ENCODE measurements at places on chromosomes 1 and 21.

DNA sequence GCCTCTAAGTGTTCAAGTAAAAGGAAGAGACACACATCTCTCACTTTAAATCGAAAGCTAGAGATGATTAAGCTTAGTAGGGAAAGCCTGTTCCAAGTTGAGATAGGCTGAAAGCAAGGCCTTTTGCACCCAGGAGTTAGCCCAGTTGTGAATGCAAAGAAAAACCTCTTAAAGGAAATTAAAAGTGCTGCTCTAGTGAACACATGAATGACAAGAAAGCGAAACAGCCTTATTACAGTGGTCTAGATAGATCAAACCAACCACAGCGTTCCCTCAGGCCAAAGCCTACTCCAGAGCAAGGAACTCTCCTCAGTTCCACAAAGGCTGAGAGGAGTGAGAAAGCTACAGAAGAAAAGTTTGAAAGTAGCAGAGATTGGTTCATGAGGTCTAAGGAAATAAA is 14.9 kb downstream of the TCP10L start:
- no peak for DNase-seq

DNA sequence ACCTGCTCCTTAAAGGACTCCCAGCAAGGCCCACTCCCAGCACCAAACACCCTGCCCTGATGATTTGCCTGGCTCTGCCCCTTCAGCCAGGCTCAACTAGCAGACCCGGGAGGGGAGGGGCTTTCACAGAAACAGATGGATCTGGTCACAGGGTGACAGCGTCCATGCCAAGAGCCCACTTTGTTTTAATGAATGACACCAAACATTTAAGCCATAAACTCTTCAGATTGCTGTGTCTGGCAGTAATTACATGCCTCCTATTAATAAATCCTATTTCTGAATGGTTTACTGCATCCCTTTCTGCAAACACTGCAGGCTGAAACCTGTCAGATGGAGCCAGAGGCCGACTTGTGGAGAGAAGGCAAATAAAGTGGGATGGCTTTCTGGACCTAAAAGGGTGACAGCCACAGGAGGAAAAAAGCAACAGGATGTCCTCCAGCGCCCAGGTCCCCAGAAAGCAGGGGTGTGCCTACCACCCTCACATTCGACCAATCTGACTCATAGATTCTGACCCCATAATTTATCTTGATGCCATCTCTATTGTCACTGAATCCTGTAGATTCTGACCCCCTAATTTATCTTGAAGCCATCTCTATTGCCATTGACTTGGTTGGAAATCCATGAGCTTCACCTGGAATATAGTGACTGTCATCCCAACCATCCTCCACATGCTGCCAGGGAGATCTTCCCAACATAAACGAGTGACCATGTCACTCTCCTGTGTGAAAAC is 200.9 kb downstream of the PLPP3 start:
- DNase-seq = no peak

DNA sequence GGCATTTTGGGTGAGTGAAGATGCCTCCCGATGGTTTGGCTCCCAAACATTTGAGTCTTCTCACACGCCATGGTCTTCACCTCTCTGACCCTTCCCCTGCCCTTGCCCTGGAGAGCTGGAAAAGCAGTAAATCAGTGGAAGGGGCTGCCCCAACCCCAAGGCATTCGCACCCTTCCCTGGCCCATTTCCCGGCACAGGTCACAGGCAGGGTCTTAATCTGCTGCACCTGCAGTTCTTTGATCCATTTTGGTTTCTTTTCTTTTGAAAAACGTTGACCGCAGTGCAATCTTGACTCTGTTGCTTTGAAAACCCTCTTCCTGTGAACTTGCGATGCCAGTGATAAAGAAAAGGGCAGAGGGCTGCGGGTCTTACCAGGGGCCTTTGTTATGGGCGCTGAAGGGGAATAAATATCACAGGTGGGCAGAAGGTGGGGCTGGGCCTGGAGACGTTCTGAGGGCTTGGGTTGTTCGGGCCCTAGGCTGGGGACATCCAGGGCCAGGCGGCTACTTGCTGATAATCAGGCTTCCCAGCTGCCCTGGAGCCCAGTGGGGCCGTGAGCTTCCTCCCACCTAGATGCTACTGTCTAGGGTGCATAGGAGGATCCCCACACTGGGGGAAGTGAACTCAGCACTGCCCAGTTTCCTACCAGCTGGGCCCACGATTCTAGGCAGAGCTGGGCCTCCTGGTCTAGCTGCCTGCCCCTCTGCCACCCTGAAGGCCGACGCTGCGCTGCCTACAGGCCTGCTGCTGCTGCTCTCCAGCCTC is 38.6 kb upstream of the EPS8L3 start:
- DNase-seq = no peak

DNA sequence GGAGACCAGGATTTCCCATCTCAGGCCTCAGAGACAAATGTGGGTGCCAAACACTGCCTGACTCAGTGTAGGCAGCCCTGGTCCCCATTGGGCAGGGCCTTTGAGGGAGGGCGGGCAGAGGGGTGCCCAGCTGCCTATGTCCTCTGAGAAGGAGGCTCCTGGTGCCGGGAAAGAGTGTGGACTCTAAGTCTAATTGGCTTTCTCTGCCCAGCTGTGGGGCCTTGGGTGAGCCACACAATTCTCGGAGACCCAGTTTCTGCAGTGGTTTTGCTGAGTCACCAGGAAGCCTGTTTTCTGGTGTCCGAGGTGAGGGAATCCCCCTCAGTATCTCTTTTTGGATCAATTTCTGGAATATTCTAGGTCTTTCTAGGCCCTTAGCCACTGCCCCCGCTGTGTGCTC is 35.3 kb upstream of the ACTL8 start:
- DNase-seq = no peak

- DNase-seq = no peak
Measured at GRCh38 chr1:161091093-161091492, 1.7 kb upstream of the NECTIN4 start.

DNA sequence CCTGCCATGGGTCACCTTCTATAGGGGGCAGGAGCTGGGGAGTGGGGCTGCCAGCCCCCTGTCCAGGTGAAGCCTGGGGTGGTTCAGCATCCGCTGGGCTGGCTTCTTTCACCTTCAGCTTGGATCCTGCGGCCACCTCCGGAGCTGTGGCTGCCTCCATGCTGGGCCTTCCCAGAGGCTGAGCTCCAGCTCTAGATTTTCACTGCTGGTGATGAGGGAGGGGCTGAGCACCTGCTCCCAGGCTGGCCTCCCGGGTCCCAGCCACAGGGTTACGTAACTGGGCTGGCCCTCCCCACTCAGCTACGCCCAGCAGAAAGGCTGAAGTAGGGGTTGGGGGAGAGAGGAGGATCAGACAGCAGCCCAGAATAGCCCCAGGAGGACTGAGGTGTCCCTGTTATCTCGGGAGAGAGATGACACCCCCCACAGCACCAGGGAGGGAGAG is at the start of gene MYBPHL:
TSS of gene MYBPHL (minus strand) at position 180 of the 442 bp plus-strand sequence. CDS start at position 160, 20 bp downstream.
- DNase-seq = no peak

GRCh38 chr1:157646144-157646543 is 48.3 kb upstream of the FCRL4 start:
- no peak for DNase-seq

DNA sequence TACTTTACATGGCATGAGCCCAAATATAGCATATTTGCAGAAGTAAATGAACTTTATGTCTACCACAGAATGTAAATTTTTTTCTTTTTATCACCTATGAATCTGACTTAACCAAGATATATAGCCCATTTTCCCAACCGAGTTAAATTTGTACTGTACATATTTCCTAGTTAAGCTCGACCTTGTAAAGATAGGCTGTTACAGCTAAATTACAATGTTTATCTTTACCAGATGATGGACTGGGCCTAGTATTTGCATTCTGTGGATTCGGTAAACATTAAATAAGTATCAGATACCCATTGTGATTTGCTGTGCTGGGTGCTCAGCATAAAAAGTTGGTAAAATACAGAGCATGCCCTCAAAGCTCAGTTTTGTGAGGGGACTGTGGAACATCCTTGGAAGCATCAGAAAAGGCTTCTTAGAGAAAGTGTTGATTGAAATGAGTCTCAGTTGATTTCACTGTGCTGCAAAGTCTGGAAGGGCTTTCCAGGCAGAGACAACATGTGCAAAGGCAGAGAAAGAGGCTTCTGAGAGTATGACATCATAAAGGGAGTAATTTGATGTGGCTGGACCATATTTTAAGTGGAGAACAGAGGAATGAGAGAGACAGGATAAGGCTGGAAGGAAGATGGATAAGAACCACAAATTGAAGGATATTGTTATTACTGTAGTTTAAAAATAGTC is 27.4 kb downstream of the MORC3 start:
- DNase-seq = no peak

GRCh38 chr1:65422241-65423203 is 2.1 kb downstream of the LEPR start:
- DNase-seq = no peak

- peak; percentile 50 for DNase-seq
Measured at GRCh38 chr1:8671306-8671917, 146.0 kb downstream of the RERE start.

GRCh38 chr1:200693327-200693726 is 23.6 kb upstream of the DDX59 start:
- no peak for DNase-seq

DNA sequence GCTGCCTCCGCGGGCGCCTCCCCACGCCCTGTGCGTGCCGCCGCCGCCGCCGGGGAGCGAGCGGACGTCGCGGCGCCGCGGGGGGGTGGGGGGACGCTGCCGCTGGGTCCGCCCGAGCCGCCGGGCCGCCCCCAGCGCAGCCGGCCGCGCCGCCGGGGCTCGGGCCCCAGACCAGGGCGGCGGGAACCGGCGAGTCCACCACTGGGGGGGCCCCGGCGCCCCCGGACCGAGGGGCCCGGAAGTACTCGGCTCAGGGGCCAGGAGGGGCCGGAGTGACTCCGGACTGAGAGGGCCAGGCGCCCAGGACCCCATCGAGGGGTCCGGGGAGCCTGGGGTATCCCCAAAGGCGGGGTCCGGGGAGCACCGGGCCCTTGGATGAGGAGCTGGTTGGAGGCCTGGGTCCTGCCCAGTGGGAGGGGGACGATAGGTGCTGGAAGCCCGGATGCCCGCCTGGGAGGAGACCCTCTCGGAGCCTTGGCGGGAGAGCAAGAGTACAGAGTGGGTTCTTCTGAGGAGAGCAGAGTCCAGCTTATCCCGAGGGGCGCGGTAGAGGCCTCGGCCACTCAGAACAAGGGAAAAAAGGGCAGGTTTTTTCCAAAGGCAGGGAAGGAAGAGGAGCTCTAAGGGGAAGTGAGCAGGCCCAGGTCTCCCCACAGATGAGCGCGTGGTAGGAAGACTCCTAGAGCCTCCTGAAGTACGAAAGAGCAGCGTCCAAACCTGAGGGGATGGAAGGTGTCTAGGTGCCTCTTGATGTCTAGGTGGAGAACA is 556 bp downstream of the GMEB1 start:
- peak; percentile 45 for DNase-seq

DNA sequence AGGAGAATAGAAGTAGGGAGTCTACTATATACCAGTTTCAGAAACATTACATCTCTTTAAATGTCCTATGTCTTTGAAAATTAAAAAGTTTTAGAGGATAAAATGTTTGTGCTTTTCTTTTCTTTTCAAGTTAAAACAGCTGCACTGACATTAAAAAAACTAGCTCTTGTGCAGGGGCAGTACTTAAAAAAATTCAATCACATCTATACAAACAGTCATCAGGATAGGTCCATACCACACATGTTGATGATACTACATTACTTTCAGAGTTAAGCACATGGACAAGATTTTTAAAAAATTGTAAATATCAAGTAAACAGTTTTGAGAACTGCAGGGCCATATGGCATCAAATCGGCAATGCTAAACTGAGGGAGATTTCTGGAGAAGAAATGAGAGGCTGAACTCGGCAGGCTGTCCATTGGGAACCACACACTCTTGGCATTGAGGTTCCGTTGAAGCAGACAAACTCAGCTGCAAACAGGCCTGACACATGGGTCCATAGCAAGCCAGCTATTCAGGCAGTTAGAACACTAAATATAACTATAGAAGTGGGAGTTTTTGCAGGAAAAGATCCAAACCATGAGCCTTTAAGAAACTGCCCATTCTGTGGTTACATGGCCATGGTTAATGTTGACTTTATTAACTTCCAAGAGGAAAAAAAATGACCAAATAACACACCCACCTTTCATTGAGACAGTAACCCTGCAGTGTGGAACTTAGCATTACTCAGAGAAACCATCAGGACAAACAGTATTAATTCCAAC is 84.5 kb upstream of the BCL10 start:
- DNase-seq = no peak

GRCh38 chr1:227314014-227314848 is 4.1 kb downstream of the CDC42BPA start:
- no peak for DNase-seq

- peak; percentile 52 for DNase-seq
Measured at GRCh38 chr1:164786980-164787833, 228.2 kb downstream of the PBX1 start.

DNA sequence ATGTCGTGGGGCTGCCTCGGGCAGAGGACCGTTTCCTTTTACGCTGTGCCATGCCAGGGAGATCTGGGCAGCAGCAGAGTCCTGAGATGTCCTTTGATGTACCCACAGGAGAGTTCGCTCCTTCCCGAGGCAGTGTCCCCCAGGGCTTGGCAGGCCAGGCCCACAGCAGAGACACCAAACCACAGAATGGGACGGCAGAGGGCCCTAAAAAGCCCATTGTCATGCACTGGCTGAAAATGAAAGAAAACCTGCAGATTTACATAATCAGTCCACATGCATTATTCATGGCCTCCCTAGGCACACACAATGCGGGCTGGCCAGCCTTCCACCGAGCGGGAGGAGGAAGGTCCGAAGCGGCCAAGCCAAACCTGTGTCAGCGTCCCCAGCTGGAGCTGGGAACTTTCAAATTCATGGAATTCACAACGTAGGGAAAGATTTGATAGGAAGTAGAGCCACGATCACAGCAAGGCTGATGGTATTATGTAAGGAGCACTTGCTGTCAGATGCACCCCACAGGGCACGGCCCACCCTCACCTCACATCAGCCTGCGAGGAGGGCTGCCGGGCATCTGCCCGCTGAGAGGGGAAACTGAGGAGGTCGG is 25.3 kb upstream of the EFHD2 start:
- DNase-seq = no peak

- DNase-seq = no peak
Measured at GRCh38 chr21:34017039-34017961, 56.1 kb upstream of the MRPS6 start.

DNA sequence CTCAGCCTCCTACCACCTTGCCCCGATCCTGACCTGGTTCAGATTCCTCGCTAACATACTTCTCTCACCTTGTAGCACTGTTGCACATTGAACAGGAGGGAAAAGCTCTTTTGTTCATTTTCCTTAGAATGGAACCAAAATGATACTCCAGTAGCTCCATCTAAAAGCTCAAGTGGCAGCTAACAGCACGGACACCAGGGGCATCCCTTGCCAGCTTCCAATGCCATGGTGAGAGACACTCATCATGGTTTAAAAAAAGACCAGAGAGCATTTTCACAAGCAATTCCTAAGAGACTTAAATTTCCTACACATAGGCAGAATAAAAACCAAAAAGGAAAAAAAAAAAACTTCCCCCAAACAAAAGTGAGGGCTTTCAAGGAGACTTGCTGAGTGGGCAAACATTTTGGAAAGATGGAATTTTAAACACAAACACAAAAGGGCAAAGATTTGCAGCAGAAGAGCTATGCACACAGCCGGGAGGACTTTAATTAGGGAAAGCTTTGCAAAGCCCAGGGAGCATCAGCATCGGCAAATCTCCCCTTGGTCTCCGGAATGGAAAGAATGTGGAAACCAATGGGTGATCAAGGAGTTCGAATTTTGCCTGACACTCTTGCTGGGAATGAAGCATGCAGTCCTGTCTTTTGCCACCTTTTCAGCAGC is 84.3 kb downstream of the CAPZB start:
- DNase-seq = no peak

GRCh38 chr1:153939476-153939875 is 7.0 kb downstream of the DENND4B start:
- DNase-seq = no peak

GRCh38 chr1:42259059-42259738 is 75.8 kb downstream of the FOXJ3 start:
- peak; percentile 4 for DNase-seq
